ENCODE measurements at places on chromosomes 3 and 15.

DNA sequence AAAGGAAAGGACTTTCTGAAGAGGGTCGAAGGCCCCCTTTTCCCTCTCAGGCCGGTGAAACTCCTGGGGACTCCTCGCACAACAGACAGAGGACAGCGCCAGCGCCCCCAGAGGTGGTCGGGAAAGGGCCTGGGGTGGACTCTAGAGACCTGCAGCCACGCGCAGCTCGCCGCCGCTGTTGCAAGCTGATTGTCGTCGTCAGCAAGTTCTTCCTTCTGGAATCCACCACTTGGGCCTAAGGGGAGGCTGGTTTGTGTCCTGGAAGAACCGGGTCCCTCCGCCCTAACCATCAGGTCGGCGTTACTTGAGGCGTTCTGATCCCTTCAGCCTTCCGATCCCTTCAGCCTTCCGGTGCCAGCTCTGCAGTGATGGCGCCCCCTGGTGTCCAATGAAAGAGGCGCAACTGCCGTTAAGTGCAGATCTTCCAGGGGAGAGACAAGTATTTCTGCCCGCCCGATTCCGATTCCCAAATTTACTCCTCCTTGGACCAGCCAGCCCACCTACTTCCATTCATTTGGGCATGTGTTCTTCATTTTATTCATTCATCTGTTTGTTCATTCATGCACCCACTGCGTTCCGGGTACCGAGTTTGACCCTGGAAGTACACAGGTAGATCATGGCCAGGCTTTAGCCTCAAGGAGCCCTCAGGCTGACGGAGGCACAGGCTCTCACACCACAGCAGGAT lies 77.2 kb upstream of the SLC6A11 start:
- peak; percentile 66 for DNase-seq

DNA sequence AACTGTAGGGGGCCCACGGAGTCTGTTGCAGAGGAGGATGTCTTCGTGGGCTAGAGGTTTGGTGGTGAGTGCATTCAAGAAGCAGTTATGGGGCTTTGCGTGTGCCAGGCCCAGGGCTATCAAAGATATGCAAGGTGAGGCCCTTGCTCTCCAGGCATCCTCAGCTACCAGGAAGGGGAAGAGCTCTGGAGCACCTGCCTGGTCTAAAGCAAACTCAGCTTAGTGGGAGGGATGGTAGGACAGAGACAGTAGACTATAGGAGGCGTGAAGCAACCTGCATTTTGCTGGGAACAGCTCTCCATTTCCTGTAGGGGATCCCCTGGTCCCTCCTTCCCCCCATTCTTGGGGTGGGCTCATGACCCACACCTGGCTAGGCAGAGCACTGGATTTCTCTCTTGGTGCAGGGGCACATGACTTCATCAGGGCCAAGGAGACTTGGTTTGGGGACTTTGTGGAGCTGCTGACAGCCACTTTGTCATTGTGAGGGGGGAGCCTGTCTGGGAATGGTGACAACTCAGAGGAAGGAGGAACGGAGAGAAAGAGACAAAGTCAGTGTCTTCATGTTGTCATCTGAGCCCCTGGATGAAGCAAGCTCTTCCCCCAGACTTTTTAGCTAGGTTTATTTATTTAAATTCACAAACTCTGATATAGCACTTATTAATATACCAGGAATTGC lies 8.6 kb upstream of the EEFSEC start:
- no peak for DNase-seq

DNA sequence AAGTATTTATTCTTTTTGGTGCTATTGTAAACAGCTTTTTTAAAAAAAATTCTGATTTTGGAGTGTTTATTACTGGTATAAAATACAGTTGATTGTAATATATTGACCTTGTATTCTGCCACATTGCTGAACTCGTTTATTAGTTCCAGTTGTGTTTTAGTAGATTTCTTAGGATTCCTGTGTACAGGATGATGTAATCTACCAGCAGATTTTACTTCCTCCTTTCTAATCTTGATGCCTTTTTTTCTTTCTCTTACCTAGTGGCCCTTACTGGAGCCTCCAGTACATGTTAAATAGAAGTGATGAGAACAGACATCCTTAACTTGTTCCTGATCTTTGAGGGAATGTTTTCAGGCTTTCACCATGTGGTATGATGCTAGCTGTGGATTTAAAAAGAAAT lies 70.4 kb upstream of the KY start:
- DNase-seq = no peak

- no peak for DNase-seq
Measured at GRCh38 chr15:61671736-61672135, 388.5 kb downstream of the VPS13C start.

DNA sequence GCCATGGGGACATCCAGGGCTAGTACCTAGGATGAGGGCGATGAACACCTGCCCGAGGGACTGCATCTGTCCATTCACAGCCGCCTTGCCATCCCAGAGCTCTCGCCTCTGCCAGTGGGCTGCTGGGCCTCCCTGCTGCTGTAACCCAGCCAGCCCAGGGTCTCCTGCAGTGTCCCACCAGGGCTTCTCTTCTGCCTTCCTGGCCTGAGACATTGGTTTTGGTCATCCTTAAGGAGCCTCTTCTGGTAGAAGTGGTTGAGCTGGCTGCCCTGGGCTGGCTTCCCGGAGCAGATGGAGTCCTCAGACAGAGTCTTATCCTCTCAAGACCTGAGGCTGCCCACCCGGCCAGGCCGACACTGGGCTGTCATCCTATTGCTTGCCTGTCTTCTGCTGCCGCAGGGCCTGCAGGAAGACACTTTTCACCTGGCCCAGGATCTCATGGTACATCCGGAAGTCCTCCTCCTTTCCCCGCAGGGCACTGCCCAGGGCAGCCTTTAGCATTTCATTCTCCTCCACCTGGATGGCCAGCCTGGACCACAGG lies 6.1 kb upstream of the HHATL start:
- no peak for DNase-seq

All from stimulated activated CD4-positive, alpha-beta T cell treated with anti-CD3 and anti-CD28 coated beads, Interleukin-1b, Interleukin-23, amount 100 ng/mL, for 4 hours (primary cell).